ENCODE measurements at places on chromosomes 16 and 17. TPM values are rescaled to one million over a fixed set of nuclear protein-coding genes. Genes with fewer than 3 reads are reported as not detected.

GRCh38 chr17:76995387-76996105 lies 127.3 kb downstream of the MGAT5B start:
- DNase-seq = no peak

Gene GAS2L2
- total RNA-seq = not detected

DNA sequence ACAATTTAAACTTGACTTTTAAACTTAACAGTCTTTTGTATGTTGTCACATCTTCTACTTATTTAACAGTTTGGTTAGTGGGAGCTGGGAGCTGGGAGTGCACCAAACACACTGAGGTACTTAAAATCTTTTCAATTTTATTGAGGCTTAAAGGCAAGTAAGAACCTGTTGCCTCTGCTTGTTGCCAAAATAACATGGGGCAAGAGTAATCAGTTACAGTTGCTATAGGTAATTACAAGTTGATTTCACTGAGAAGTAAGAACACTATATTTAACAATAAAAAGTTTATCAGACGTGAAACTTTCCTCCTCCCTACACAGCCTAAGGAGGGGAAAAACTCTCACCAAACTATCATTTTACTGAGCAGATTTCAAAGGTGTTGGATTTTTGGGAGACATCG lies 135.2 kb downstream of the FTO start:
- DNase-seq = no peak

Gene MPP3
- total RNA-seq = 5.5 TPM

Gene ATP2A3
- total RNA-seq = 3.3 TPM

Gene RNU2-1
- not detected for total RNA-seq

Measured in myocyte (in vitro differentiated cells).